ENCODE measurements at places on chromosomes 5 and 9.

GRCh38 chr9:68717552-68718443 is 12.8 kb downstream of the PIP5K1B start:
- DNase-seq, result no peak

DNA sequence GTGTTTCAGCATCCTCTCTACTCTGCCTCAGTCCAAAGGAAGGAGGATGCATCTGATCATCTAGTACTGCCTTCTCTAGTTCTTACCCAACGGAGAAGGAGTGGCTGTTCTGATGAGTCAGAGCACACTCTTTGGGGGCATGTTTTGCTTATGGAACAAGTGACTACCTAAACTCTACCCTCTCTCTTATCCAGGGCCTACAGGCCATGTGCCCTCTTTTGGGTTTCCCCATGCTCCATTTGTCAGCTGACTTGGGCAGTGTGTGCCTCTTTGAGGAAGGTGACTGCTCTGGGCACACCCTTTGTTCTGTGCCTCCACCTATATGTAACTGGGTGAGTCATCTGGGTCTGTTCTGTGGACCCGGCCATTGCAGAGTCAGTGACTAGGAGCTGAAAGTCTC is 89.6 kb upstream of the BNC2 start:
- no peak for DNase-seq

DNA sequence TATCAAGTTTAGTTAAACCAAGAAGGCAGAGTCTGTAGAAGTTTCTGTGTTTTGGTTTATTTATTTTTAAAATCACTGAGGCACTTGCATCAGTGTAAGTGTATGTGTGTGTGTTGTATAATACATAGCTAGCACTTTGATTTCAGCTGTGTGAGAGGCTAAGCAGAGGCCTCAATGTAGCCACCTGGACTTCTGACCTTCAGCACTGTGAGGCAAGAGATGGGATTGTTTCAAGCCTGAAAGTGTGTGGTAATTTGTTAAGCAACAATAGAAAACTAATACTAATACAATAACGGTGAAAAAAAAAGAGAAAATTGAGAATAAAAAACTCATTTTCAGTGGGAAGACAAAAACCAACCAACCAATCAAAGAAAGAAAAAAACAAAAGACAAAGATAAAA is 327.3 kb downstream of the CDH18 start:
- no peak for DNase-seq

DNA sequence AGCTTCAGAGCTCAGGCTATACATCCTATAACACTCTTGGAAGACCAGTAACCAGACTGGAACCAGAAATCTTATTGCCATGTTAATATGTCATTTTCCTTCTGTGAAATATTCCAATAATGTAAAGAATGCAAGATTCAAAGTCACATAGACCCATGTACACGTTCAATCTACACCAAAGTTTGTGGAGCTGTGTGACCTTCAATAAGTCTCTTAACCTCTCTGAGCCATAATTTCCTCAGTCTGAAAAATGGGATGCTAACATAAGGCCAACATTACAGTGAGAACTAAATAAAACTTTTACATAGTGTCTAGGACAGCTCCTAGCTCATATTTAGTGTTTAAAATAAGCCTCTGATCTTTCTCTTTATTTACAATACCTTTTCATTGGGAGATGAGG is 70.4 kb downstream of the ARRDC3 start:
- no peak for DNase-seq

DNA sequence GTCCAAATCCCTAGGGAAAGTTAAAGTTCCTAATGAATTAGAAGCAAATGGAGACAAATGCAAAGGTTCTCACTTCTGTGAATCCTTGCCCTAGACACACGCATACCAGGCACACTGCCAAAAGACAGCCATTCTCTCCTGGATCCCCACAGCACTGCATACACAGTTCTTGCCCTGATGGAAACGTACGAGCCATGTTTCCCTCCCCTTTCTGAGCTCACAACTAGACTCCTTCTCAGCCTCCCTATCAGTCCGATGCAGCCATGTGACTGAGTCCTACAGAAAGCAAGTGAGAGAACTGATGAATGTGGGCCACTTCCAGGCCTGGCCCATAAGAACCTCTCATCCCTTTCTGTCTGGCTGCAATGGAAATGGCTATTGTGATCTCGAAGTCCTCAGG is 92.0 kb downstream of the ZNF608 start:
- DNase-seq, result no peak
